ENCODE measurements at places on chromosomes 11 and 22. TPM values are rescaled to one million over a fixed set of nuclear protein-coding genes. Genes with fewer than 3 reads are reported as not detected.

Gene RIC8A
- 106 TPM for total RNA-seq

Gene NCR3LG1
- total RNA-seq, result 8.1 TPM

Gene MOV10L1
- not detected for total RNA-seq

Gene MICAL2
- 5.9 TPM for total RNA-seq

Gene MYBPC3
- total RNA-seq, result not detected

Gene ROBO3
- 7.0 TPM for total RNA-seq

Gene ACCSL
- total RNA-seq, result not detected

Gene RASD2
- total RNA-seq, result not detected
